NCI-H2171 (cell line): ENCODE measurements at places on chromosomes 2 and 18.

DNA sequence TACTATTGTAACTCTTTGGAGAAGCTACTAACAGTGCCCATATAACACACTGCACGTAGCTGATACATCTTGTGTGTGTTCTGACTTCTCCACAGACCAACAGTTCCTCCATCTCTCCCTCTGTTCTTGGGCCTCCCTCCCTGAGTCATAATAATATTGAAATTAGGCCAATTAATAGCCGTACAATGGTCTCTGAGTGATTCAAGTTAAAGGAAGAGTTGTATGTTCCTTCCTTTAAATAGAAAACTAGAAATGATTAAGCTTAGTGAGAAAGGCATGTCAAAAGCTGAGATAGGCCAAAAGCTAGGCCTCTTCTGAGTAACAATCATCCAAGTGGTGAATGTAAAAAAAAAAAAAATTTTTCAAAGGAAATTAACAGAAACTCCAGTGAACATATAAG, 828.4 kb upstream of the CHAC2 start:
- DNase-seq, result no peak

DNA sequence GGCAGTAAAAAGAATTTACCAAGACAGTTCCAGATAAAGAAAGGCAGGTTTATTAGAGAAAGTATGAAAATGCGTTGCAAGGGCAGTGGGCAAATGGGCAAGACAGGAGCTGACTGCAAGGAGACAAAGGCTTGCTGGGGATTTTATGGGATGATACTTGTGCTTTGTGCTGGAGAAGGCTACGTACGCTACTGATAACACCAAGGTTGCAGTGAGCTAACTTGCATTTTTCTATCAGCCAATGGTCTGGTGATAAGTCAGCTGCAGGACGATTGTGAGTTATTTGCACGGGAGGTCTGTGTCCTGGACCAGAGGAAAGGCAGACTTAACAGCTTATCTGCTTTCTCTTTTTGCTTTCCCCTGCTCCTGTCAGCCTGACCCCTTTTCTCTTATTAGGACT, 116.5 kb downstream of the PMS1 start:
- DNase-seq, result no peak

DNA sequence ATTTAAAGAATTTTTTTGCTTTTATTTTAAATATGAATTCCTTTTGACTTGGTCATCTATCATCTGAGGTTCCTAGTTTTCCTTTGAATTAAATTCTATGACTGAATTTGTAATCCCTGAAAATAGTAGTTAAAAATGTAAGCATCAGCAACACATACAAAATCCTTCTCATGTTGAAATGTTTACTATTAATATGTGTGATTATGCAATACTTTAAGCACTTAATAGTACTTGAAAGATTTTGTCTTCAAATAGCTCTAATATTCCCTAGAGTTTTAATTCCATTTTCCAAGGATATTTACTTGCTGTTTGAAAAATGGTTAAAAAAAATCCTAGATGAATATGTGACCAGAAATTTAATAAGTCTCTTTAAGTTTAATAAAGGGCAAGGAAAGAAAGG, 26.6 kb upstream of the SPATS2L start:
- no peak for DNase-seq

DNA sequence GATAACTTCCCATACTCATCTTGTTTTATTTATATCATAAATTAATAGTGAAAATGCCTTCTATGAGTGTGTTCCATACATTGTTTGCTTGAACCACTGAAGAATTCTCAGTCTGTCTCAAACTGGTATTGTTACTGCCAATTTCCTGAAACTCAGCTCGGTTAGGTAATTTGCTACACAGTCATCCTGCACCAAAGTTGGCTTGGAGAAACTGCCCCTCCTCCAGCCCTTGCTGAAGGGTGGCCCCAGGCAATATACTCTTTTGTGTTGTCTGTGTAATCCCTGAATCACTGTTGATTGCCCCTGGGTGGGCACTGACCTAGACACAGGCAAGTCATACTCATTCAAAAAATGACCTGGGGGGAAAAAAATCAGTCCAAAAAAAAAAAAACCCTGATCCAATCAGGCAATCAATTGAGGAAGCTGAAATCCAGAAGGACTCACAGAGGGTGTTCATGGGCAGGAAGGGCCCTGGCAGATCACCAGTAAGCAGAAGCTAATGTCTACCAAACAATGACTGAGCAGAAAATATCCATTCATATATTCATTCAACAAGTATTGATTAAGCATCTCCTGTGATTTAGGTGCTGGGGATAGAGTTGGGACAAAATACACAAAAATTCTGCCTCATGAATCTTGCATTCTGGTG, 3.8 kb upstream of the SESTD1 start:
- DNase-seq, result no peak

DNA sequence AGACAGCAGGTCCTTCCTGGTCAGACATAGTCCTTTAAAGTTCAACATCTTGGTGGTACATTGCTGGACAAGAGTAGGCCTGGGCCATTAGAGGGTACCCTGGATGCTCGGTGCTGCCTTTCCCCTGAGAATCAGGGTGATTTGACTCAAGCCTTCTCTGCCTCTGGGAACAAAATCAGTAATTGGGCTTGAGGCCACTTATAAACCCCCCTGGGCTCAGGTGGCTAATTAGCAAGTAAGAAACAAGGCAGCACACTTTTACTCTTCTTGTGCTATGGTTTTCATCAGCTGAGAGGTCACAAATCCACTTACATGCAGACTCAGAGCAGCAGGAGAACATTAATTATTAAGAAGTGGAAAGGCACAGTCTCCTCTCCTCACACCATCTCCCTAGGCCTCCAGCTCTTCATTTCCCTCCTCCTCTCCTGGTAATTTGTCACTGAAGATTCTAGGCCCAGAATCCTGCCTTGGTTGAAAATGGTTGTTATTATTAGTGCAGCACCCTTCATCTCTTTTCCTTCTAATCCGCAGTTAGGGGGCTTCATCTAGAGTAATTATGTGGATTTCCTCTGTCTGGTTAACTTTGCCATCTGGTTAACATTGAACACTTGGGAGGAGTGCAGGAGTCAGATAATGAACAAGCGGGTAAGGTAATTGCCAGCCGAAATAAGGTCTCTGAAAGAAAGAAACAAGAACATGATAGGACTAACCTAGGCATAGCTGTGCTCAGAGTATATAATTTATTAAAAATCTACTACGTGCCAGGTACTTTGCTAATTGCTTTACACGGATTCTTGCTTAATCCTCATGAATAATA, 29.7 kb upstream of the CASP10 start:
- DNase-seq, result no peak

DNA sequence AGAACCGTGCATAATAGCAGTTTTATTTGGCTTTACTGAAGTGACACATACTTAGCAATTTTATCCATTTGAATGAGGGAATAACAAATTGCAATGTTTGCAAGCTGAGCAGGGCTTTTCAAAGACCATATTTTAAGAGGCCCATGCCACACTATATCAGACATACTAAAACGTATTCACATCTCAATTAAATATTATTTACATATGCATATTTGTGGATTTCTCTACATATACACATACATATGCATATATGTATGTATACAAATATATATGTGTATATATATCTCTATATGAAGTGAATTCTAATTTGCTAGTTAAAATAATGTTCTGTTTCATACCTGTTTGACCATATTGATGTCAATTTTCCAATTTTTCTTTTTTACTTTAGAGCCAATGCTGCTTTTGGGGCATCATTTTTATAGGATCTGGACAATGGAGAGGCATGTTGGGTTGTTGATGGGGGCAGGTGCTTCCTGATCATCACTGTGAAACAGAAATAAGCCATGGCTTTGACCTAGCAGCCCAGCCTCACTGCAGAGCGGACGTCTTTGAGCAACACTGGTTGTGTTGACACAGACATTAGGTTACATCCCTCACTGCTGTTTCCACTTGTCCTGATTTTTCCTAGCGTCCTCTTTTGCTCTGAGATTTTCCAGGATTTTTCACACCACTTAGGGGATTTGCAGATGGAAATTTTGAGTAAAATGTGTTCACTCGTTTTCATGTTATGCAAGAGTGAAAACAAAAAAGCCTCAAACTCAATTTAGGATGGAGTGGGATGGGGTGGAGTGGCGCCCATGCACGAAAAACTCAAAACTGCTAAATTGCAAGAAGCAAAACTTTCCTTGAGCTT, 56.9 kb downstream of the RDH14 start:
- no peak for DNase-seq

DNA sequence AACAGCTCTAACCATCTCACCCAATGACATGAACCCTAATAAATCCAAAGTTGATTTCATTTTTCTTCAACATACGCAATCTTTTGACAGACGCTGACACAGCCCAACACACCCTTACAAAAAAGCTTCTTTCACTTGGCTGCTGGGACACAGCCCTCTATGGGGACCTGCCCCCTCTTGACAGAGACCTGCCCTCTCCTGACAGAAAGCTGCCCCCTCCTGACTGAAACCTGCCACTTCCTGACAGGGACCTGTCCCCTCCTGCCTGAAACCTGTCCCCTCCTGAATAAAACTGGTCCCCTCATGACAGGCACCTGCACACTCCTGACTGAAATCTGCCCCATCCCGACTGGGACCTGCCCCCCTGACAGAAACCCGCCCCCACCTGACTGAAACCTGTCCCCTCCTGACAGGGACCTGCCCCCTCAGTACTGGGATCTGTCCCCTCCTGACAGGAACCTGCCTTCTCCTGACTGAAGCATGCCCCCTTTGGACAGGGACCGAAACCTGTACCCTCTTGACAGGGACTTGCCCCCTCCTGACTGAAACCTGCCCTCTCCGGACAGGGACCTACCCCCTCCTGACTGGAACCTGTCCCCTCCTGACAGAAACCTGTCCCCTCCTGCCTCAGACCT, 87.9 kb downstream of the PXDN start:
- no peak for DNase-seq

GRCh38 chr2:172153757-172154156, 51.1 kb upstream of the DLX2 start:
- no peak for DNase-seq
